Urinary bladder (tissue), 4 donors: ENCODE measurements at places on chromosomes 6 and 20. TPM values are rescaled to one million over a fixed set of nuclear protein-coding genes. Genes with fewer than 3 reads are reported as not detected.

CYP24A1 gene
- 2.6 TPM for total RNA-seq

RRAGD gene
- 11.4 TPM for total RNA-seq

DNA sequence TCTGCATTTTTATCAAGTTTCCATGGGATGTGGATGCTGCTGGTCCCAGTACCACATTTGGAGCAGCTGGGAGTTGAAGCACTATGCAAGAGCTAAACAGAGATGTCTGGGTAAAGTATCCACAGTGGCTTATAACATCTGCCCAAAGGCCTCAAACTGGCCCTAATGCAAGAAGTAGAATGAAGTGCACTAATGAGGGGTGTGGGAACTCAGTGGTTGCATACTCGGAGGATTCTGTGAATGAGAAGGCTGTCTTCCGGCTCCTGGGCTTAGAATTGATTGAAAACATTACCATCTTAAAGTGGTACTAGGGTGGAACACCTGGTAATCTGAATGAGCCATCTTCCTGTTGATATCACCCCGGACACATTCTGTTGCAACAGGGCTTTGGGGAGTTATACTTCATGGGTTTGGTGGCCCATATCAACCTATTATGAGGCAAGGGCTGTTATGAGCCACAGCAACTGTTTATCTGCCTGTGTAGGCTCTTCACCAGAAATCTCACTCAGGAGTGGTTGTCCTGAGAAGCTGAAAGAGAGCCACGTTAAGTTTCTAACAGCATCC is 54.7 kb upstream of the SNRPB2 start:
- DNase-seq: no peak

GRCh38 chr6:110935171-110935570 is 23.3 kb upstream of the GTF3C6 start:
- no peak for DNase-seq

DNA sequence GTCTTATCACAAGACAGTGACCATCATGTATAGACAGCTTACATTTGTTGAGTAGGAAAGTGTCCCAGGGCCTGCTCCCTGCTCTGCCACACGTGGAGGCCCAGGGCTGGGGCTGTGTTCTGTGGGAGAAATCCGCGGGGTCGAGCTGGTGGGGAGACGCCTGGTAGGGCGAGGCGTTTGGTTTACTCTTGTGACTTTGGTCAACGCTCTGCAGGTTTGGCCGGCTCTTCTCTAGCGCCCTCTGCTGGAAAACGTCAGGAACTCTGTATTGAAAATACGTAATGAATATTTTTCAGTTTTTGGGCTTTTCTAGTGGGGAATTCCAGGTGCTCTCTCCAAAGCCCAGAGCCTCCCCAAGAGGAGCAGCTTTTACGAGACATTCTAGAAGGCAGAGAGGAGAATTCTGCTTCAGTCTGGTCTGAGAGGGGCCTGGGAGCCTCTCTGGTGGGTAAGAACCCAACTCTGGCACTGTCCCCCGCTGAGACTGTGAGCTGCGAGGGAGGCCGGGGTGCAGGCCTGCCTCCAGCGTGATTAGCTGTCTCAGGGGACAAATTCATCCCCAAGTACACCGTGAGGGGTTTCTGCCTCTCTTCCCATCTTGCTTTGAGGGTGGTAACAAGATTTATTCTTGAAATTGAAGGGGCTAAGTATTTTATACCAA is 112.6 kb upstream of the RALGAPA2 start:
- no peak for DNase-seq

DNA sequence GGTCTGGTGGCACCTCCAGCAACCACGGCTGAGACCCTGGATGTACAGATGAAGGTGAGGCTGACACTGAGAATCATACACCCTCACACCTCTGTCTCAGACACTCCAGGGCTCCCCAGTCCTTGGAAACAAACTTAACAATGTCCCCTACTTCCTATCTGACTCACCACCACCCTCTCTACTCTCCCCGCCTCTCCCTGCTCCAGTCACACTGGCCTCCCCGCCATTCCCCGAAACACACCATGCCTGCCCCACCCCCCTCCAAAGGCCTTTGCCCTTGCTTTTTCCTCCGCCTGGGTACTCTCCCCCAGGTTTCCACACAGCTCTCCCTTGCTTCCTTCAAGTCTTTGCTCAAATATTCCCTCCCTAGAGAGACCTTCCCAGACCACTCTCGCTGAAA is 16.3 kb downstream of the BPI start:
- no peak for DNase-seq

GRCh38 chr20:63351811-63352591 is 9.1 kb downstream of the CHRNA4 start:
- DNase-seq: no peak
